NCI-H1417 (cell line): ENCODE measurements at places on chromosomes 4 and X.
A peak's percentile ranks its signal among the peaks of the same experiment; 100 is the strongest.

DNA sequence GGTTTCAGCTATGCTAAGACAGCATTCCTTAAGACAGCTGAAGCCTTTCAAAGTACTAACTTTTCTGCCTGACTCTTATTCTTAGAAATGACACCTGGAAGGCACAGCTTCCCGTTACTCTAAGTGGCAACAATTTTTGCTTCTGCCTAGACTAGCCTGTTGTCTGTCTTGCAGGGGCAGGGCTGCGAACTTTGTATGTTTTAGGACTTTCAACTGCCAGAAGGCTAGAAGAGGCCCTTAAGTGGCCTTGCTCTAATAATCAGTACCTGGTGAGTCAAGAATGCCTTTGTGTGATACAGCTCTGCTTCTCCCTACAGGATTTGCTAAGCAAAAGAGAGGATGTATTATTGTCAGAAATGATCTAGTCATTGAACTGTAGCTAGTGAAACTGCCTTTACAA, 30.0 kb upstream of the TFDP3 start:
- DNase-seq, result no peak

DNA sequence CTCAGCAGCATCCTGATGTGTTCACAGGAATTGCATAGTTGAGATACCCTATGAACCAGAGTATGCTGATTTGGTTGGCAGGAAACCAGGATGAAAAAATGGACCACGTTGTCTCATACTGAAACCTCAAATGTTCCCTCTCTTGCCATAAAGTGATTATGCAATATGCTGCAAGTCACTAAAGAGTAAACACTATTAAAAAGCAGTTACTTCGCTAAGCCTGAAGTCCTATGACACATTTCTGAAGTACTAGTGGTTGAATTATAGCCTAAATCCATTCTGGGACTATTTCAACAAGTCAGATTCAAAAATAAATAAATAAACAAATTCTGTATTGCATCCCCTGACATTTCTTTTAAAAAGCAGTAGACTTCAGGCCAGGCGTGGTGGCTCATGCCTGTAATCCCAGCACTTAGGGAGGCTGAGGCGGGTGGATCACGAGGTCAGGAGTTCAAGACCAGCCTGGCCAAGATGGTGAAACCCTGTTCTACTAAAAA, 106.0 kb upstream of the NAP1L5 start:
- no peak for DNase-seq

GRCh38 chr4:113764720-113765264, 3.3 kb upstream of the CAMK2D start:
- DNase-seq, result no peak

DNA sequence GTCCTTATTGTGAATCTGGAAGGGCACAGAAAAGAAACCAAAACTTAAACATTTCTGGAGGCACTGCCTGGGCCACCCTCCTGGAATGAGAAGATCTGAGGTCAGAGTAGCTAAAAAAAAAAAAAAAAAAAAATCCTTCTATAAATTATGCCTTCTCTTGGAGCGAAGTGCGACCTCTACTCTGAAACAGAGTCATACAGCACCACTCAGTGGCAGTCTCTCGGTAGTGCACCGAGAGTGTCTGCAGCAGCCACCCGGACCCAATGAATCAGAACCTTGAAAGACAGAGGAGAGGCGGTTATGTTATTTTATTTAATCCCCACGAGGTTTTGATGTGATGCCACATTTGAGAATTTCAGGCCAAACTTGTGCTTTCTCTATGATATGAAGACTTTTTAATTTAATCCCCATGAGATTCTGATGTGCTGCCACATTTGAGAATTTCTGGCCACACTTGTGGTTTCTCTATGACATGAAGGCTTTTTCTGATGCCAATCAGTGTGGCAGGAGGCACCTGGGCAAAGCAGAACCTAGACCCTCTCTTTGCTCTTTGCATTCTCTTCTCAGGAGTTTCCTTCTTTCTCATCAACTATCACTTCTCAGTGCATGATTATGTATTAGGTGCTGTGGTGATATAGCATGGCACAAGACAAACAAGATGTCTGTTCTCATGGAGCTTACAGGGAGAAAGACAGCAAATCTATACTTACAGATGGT, 5.6 kb upstream of the CT47C1 start:
- peak; percentile 38 for DNase-seq

- peak; percentile 20 for DNase-seq
These were observed 121.8 kb upstream of the FAM241A start for GRCh38 chr4:112023402-112023950.

- peak; percentile 84 for DNase-seq
These were observed 63.8 kb downstream of the DLG3 start for GRCh38 chrX:70508296-70508911.

DNA sequence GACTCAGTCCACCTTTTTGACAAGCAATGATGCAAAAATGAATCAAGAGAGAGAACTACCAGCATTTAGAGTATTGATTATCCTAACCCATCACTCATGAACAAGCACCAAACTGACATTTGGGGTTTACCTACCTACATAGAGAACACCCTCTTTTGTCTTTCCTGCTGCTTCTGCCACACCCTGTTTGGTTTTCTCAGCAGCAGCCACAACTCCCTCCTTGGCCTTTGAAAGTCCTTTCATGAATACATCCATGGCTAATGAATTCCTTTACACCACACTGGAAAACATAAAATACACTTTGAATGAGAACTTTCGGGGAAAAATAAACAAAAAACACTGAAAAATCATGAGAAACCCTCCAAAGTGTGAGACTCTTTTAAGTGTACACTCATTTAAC, 1.5 kb downstream of the SNCA start:
- no peak for DNase-seq

GRCh38 chr4:8255698-8256441, 13.7 kb upstream of the HTRA3 start:
- DNase-seq, result no peak

DNA sequence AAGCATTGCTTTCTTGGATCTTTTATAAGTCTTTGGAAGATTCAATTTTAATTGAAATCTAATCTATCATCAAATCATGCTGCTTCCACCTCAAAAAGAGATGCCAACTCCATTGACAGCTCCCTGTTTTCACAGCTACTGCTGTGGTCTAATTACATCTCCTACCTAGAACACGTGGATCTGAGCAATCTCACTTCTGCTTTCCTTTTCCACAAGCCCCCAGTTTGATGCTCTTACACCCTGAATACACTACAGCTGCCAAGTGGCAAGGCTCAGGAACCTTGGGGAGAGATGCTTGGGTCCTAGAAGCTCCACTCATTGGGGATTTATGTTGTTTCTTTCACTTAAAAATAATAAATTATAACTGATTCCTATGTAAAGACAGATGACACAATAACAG, 172.0 kb downstream of the CFAP299 start:
- peak; percentile 64 for DNase-seq

DNA sequence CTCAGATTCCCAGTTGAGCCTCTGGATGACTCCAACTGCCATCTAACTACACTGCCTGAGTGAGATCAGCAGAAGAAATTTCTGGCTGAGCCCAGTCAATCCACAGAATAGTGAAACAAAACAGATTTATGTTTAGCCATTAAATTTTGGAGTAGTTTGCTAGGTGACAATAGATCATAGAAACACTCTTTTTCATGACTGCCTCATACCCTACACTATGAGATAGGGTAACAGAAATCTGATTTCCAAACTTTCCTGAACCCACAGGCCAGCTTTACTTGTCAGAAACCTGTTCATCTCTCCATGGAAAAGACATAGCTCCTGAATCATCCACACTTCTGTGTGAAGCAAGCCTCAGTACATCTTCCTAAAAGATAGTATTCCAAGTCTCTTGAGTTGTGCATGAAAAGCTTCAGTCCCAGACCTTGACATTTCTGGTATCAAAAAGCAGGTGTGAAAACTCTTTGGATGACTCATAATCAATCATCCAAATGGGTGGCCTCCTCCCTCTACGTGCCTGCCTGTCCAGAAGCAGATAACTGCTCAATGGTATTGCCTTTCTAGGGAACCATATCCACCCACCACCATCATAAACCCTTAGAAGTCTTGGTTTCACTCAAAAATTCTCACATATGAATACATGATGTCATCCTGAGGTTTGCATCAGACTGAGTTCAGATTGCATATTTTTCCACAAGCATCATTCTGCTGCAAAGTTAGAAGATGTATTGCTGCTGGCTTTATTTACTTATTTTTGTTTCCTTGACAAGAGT, 47.5 kb upstream of the RAP2C start:
- DNase-seq, result peak; percentile 79

DNA sequence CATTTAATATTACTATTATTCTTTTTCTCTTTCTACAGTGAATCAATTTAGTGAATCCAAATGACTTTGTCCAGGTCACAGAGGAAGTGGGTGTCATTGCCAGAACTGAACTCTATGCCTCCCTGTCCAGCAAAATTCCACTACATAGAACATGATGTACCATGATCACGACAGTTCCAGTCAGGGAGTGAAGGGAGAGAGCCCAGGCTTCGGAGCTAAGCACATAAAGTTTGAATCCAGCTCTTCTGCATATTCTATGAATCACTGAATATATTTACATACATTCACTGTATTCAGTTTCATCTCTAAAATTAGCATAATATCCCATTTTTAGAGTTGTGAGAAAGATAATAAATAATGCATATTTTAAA, 17.4 kb downstream of the ARHGEF38 start:
- no peak for DNase-seq

DNA sequence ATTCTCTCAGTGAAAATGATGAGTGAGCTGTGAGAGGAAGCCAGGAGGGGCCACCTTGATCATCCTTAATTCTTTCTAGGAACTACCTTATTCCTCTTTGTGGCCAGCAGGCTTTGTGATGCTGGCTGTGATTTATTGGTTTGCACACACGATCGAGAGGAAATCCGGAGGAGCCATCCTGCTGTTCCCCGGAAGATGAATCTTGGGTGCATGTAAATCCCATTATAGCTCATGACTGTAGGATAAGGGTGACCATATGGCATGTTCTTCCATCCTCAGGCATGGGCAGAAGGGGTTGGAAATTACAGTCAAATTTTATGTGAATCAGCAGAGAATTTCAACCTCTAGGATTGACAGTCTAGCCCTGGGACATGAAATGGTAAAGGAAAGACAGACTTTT, 254.5 kb downstream of the UNC5C start:
- no peak for DNase-seq

GRCh38 chr4:2285613-2286381, 23.9 kb upstream of the MXD4 start:
- DNase-seq, result no peak

GRCh38 chr4:39427520-39428114, 20.9 kb downstream of the KLB start:
- DNase-seq, result no peak

DNA sequence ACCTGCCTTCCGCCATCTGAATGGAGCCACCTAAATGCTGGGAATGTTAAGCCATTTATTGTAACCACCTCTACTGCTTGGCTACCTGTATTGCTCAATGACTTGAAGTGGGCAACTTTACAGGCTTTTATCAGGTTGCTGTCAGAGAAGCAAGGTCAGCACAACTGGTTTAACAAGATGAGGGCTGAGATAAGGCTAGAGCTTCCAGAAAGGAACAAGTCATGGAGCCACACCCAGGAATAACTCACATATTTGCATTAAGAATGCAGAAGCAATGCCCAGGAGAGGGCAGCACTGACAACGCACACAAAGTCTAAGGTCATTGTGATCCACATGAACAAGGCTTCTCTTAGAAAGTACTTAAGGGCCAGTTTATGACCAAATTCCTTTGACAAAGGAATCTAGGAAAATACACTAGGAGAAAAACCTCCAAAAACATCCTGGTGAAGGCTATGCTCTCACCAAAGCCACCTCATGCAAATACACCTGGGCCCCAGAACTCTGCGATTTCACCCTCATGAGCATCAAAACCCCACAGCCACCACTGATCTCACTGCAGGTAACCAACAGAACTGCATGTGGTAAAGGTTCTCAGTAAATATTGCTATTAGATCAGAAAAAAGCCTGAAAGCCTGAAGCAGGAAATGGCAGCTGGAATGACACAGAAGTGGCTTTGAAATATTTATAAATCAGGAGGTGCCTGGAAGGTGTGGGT, 15.0 kb upstream of the STS start:
- peak; percentile 37 for DNase-seq

- DNase-seq, result no peak
These were observed 49.4 kb downstream of the ARHGEF6 start for GRCh38 chrX:136731207-136731782.

DNA sequence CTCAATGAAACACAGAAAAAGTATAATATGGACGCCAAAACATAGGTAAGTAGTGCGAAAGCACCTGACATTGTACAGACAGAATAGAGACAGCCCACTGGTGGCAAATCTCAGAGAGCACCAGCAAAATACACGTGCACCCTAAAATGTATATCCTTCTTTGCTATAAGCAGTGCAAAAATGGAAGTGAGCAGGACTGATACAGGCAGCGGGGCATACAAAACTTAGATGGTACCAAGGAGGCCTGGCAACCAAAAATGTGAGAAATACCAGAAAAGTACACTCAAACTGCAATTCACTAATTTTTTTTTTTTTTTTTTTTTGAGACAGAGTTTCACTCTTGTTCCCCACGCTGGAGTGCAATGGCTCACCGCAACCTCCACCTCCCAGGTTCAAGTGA, 63.9 kb downstream of the EIF4E start:
- no peak for DNase-seq

GRCh38 chr4:129570326-129570725, 474.4 kb downstream of the C4orf33 start:
- DNase-seq, result no peak

DNA sequence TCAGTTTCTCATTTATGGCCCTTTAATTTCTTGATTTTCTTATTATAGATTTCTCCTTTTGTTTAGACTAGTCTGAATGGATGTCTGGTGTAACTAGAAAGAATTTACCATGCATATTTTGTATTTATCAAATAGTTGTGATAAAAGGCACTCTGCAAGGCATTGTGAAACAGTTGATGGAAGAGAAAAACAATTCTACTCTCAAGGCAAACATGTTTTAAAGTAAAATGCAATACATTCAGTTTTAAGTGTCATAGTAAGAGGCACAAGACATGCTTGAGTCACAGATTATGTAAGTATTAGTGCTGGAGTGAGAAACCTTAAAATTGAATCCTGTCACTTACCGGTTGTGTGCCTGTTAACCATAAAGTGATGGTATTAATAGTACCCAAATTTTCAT, 283.3 kb upstream of the DKK2 start:
- no peak for DNase-seq

GRCh38 chrX:12702509-12703091, 88.6 kb upstream of the PRPS2 start:
- DNase-seq, result peak; percentile 76

GRCh38 chr4:89579771-89580170, 257.2 kb downstream of the SNCA start:
- DNase-seq, result no peak
